Stimulated activated CD4-positive, alpha-beta T cell treated with anti-CD3 and anti-CD28 coated beads, Interleukin-1b, Interleukin-23, amount 100 ng/mL, for 1 hour (primary cell): ENCODE measurements at places on chromosomes 16 and 17.

DNA sequence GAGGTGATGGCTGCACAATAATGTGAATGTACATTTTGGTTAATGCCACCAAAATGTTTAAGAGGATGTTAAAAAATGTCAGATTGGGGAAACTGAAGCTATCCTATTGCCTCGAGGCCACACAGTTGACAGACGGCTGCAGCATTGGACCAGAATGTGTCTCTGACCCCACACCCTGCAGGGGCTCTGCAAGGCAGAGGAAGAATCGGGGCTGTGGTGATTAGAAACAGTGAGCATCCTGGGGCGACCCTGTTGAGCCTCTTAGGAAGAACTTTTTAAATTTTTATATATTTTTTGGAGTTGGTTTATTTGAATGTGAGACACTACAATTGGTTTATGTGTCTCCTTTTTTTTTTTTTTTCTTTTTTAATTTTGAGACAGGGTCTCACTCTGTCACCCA, 15.0 kb upstream of the ADORA2B start:
- no peak for DNase-seq

DNA sequence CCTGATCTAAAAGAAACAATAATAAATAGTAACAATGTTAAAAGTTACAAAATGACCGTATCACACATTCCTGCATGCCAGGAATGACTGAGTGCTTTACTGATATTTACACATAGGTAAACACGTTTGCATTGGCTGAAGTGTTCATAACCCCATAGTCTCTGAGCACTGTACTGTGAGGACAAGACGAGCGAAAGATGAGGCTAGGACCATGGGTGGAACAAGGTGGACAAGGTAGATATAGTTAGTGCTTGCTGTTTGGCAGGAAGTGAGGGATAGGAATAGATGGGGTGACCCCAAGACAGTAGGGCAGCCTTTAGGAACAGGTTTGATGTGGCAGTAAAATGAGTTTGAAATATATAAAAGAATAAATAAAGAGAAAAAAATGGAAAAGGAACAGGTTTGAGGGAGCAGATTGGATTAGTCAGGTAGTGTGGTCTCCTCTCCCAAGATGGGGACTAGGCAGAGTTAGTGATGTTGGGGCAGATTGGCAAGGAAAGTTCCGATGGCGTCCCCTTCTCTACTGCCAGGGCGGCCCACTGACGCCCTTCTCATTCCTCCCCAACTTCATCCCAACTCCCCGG, 452 bp upstream of the E2F4 start:
- DNase-seq = no peak

DNA sequence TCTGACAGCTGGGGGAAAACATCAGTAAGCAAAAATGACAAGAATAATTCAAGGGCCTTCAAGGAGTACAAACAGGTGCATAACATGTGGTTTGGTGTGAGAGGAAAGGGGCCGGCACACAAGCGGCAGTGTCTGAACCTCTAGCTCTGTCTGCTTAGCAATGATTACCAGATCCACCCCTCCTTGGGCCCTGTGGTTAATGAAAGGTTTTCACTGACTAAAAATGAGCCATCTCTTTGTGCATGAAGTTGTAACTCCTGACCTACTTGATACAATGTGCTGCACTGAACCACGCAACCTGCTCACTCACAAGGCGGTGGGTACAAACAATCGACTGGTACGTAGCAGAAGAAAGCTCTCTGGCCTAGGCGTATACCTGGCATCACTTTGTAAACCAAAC, 15.1 kb downstream of the FAM117A start:
- peak; percentile 26 for DNase-seq

GRCh38 chr16:22946433-22946832, 132.5 kb downstream of the HS3ST2 start:
- DNase-seq = no peak

- DNase-seq = no peak
Measured at GRCh38 chr17:50573866-50574611, 13.5 kb downstream of the CACNA1G start.

DNA sequence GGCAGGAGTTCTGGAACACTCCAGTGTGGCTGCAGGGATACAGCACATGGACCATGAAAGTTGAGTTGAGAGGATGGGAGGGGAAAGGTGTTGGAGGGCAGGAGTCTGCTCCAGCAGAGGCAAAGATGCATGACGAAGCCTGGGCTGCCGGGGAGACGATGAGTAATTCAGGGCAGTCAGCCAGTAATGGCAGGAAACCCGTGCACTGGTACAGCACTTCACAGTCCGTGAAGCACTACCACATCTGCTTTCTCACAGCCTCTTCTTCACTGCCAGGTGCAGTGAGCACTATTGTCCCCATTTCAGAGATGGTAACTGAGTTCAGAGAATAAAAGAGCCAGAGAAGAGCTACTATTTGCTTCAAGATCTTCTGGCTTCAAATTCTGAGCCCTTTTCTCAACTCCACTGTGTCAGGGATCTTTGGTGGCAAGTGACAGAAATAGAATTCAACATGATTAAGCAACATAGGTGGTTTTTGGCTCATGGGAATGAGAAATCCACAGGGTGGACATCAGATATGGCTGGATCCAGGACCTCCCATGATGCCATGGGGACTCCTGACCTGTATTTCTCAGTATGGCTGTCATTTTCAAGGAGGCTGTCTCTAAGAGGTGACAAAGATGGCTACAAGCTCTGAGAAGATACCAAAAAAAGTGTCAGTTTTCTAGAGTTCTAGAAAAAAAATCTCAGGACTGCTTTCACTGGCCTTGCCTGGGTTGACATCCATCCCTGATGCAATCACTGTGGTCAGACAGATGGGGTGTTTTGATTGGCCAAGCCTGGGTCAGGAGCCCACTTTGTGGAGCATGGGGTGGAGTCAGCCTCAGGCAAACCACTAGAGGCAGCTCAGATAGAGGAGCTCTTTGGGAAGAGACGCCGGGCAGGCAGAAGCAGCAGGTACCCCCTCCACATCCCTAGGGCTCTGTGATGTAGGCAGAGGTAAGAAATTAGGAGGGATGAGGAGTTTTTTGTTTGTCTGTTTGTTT, 24.7 kb downstream of the IL21R start:
- DNase-seq = peak; percentile 54

DNA sequence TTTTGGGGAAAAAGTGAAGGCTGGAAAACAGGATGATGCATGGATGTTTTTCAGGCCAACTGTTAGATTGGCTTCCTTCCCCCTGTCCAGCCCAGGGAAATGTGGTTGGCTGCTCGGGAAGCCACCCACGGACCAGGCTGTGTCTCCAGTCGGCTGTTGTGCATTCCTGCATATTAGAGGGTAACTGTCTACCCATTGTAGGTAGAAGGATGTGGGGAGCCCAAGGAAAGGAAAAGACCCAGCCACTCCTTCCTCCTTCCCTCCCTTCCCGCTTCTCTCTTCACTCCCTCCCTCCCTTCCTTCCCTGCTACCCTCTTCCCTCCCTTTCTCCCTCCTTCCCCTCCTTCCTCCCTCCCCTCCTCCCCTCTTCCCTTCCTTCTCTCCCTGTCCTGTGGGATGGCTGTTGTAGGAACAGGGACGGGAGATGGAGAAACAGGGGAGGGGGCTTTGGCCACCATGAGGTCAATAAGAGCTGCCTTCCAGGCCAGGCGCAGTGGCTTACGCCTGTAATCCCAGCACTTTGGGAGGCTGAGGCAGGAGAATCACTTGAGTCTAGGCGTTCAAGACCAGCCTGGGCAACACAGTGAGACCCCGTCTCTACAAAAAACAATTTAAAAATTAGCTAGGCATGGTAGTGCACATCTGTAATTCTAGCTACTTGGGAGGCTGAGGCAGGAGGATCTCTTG, 16.9 kb downstream of the SYT17 start:
- DNase-seq = no peak

DNA sequence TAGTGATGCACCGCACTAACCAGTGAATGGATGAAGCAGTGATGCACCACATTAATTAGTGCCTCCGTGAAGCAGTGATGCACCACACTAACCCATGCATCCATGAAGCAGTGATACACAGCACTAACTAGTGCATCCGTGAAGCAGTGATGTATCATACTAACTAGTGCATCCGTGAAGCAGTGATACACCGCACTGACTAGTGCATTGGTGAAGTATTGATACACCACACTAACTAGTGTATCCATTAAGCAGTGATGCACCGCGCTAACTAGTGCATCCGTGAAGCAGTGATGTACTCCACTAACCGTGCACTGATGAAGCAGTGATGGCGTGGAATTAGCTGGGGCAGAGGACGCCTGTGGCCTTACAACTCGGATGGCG, 80.6 kb upstream of the NKD1 start:
- DNase-seq = no peak

- no peak for DNase-seq
Measured at GRCh38 chr17:75754378-75755204, 10.4 kb downstream of the GALK1 start.

- DNase-seq = no peak
Measured at GRCh38 chr16:1640261-1640941, 28.2 kb downstream of the CRAMP1 start.

- DNase-seq = peak; percentile 58
Measured at GRCh38 chr16:4768549-4769305, 1.8 kb upstream of the ZNF500 start.

DNA sequence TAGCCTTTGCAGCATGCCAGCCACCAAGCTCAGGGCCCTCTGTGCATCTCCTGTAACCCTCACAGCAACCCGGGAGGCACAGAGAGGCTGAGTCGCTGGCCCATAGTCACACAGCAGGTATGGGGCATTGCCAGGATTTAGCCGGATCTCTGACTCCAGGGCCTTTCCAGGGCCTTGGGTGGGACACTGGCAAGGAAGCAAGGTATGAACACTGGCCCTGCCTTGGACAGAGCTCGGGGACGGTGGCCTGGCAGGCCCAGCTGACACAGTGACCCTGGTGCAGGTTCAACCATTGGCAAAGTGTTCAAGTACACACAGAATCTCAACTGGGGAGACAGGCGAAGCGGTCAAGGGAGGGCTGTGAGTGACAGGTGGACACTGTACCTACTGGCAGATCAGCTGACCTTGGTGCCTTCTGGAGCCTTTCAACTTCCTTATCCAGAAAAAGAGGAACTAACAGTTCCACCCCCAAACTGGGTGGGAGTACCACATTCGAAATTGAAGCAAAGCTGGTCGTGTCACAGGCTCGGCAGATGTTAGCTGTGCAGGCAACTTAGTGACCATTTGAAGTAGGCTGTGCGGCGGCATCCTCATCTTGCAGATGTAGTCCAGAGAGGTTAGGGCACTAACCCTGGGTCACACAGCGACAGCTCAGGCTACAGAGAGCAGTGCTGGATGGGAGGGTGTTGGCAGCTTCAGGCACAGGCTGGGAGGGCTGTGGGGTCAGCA, 287.4 kb downstream of the SEC14L1 start:
- no peak for DNase-seq

- DNase-seq = no peak
Measured at GRCh38 chr17:58677194-58677880, 14.5 kb downstream of the TEX14 start.

DNA sequence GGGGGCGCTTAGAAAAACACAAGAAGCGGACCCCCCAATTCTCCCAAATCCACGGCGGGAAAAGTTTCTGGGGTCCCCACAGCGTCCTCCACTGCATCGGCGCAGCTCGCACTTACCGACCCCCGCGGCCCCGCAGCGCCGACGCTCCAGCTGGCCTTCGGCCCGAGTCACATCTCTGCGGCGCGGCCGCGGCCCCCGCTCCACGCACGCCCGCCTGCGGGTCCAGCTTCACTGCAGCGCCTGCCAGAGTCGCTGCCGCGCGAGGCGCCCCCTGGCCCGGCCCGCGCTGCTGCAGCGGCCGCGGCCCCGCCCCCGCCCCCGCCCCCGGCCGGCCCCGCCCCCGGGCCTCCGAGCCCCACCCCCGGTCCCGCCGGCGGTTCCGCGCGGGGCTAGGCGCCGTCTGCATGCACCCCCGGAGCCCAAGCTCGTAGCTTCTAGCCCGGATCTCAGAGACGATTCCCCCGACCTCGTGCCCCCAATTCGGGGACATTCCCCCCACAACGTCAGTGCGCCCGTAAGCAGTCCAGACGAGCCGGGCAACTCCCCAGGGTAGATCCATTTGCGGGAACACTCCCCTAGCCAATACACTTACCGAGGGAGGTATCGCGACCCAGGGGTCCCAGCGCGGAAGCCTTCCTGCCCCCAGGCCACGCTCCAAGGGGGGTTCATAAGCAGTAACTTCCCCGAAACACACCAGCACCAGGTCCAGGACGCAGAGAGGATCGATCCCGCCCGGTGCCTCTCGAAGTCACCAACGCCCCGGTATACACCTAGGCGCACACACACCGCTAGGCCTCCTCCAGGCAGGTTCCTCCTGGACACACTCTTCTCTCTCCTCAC, at the start of gene GPRC5B:
GPRC5B (minus strand) TSS at position 238 of the 840 bp plus-strand sequence. CDS start 12,003 bp downstream, outside the sequence.
- no peak for DNase-seq

DNA sequence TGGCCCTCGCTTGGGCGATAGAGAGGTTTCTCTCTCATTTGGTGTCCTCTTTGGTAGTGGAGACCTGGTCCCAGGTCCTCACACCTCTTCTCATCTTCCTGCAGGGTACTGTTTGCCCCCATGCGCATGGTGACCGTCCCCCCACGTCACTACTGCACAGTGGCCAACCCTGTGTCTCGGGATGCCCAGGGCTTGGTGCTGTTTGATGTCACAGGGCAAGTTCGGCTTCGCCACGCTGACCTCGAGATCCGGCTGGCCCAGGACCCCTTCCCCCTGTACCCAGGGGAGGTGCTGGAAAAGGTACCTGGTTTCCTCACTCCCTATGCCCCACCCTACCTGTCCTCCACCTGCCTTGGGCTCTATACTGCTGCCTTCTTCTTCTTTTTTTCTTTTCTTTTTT, 10.5 kb downstream of the MVP start:
- DNase-seq = no peak

- no peak for DNase-seq
Measured at GRCh38 chr17:34114174-34114573, 140.9 kb upstream of the CCL2 start.

DNA sequence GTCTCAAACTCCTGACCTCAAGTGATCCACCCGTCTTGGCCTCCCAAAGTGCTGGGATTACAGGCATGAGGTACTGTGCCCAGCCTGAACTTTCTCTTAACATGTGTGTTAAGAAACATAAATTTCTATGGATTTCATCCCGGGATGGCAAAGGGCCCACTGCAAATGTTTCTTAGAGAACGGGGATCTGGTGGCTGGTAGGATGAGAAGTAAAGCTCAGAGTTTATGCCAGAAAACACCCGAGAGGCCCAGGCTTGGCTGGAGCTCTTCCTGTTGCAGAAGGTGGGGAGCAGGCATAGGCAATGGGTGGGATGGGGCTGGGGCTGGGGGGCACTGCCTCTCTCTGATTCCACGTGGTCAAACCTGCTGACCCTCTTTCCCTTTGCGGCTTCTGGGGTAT, 5.6 kb upstream of the CARHSP1 start:
- DNase-seq = no peak

DNA sequence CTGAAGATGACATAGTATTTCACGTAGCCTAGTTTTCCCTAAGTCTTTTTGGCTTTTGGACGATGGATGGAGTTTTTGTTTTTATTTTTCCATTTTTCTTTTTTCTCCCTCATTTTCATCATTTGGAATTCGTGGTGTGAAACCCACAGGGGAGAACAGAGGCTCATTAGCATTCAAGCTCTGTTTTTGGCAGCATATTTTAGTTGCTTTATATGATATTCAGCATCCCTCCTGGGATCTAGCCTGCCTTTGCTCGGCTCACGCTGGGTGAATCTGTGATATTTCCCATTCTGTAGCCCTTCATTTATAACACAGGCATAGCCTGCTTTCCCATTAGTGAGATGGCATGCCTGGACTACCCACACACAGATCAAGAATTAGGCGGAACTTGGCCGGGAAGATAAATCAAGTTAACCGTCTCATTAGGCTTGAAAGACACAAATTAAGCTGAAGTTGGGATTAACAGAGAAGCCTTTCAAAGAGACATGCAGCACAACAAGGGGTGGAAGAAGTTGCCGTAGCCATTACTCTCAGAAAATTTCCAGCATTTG, 20.1 kb upstream of the CLEC19A start:
- DNase-seq = no peak

- DNase-seq = peak; percentile 12
Measured at GRCh38 chr16:58494981-58495520, 4.9 kb upstream of the NDRG4 start.
